GM06990 (cell line): ENCODE measurements at places on chromosomes 7 and 10.

DNA sequence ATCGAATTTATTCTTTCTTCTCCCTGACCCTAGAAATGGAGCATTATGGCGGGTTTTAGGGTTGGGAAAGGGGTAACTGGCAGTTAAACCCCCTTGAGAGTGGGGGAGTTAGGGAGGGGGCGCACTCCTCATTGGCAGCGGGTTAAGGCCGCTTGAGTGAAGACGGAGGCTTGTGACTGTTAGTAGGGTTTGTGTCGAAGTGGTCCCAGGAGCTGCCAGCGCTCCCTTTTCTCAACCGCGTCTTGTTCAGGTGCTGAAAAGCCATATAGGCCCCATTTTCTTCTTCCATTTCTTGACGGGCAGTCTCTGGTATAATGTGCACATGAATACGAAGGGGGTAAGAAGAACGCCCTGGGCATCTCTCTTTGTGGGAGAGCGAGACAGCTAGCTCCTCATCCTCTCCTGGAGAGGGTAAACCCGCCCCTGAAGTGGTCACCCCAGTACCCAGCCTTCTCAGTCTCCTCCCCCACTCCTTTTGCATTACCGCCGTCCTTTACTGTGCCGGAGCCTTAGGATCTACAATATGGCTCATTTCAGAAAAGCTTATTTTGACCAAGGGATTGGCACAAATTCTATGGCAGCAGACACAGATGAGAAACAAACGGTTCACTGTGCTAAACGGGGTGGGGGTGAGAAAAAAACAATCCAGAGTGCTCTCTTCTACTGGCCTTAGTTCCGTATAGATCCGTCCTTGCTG, 836 bp downstream of the KMT2E start:
- peak; percentile 58 for DNase-seq

DNA sequence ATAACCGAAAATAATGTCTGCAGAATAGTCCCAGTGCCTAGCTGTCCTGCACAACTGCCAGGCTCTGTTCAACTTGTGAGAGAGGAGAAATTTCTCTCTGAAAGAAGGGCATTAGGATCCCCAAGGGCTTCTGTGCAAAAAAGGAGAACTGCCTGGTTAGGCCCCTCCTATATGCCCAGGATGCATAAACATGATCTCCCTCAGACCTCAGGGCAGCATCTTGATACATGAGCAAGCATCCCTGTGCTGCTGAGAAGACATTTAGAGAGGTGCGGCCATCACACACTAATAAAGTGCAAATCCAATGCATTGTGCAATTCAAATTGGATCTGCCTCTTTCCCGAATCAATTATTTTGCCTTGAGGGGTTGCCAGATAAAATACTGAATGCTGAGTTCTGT, 553.6 kb downstream of the TNS3 start:
- no peak for DNase-seq

- DNase-seq: no peak
These were observed 109.6 kb downstream of the MACC1 start for GRCh38 chr7:20107582-20107981.

- no peak for DNase-seq
These were observed 186.9 kb downstream of the PTPRN2 start for GRCh38 chr7:158400601-158401225.

DNA sequence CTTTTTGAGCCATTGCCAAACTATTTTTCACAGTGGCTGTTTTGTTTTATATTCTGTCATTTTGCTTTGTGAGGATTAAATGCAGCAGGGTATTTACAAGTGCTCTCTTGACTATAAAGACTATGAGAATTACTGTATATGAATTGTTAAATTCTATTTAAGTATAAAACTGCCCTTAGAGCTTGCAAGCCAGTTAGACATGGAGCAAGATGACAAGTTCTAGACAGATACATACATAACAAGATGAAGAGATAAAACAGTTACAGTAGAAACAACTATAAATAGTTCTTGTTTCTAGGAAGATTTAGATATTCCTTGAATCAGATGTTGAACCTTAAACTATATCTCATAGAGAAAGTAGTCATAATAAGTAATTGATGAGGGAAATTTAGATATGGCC, 60.6 kb downstream of the DNAH11 start:
- DNase-seq: no peak

DNA sequence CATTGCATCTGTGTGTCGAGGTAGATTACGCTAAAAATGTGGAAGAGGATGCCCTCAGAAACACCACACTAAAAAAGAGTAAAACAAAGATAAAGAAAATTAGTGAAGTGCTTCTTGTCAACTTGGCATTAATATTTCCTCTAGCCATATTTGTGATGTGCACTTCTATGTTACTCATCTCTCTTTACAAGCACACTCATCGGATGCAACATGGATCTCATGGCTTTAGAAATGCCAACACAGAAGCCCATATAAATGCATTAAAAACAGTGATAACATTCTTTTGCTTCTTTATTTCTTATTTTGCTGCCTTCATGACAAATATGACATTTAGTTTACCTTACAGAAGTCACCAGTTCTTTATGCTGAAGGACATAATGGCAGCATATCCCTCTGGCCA, 79.0 kb upstream of the SCIN start:
- no peak for DNase-seq

DNA sequence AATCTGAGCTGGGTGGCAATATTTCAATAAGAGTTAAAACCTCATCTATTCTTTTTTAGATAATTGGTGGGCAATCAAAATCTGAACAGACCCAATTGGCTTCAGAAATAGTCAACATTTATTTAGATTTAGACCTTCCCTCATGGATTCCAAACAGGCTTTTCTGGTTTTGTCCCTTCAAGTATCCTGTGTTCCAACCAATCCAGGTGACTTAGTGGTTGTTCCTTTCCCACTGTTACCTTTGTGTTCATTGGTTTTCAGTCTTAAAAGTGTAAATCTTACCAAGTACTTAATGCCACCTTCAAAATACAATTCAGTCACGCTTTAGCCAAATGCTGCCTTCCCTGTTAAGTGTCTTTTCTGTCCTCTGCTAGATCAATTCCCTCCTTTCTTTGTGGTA, 85.9 kb downstream of the AHR start:
- no peak for DNase-seq

- peak; percentile 30 for DNase-seq
These were observed 432 bp downstream of the TMEM248 start for GRCh38 chr7:66921396-66921917.

DNA sequence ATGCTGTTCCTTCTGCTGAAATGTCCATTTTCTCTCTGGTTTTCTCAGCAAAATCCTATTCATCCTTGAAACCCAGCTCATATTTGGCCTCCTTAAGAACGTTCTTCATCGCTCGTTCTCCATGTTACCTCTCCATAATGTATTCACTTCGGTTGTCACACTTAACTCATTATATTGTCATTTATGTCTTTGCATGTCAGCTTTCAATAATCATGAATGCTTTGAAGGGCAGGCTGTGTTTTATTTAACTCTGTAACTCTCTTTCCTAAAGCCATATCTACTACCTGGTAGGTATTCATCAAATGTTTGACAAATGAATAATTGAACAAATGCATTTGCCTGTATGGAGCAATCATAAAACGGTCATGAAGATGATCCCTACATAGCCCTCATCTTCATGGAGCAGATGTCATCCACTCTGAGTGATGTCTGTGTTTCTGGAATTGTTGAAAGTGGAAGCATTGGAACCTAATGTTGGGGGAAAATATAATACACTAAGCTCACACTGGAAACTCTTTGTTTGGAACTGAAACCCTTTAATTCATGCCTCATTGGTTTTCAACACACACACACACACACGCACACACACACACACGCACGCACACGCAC, 303.4 kb downstream of the PLXNA4 start:
- no peak for DNase-seq

DNA sequence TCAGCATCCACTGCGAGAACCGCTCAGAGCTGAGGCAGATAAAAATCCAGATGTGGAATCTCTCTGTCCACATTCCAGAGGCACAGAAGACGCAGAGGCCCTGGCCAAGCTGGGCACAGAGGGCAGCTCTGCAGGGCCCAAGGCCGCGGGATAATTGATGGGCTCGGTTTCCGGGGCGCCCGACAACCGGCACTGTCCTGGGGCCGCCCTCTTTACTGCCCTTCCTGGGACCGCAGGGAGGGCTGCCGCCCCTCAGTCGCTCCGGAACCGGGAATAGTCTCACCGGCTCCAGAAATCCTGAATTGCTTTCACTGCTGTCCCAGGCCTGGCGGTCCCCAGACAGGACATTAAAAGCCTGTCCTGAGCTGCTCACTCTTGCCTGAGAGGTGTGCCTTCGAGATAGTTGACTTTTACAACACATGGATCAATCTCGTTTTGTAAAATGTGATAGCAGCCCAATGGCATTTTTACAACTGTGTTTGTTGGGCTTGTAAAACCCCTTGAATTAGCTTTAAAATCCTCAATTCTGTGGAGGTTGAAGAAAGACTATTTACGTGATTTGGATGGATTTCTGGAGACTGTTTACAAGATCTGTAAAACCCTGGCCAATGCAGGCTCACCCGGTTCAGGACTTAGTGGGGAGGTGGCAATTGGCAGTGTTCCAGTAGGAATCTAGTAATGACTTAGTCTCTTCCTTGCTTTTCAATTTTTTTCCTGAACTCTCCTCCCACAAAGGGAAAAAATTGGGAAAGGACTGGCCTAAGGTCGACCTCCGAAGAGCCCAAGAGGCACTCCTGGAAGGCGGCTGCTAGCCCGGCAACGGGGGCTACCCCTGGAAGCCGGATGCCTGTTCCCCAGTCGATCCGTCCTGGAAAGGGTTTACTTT, 1.4 kb upstream of the HOXA6 start:
- no peak for DNase-seq

DNA sequence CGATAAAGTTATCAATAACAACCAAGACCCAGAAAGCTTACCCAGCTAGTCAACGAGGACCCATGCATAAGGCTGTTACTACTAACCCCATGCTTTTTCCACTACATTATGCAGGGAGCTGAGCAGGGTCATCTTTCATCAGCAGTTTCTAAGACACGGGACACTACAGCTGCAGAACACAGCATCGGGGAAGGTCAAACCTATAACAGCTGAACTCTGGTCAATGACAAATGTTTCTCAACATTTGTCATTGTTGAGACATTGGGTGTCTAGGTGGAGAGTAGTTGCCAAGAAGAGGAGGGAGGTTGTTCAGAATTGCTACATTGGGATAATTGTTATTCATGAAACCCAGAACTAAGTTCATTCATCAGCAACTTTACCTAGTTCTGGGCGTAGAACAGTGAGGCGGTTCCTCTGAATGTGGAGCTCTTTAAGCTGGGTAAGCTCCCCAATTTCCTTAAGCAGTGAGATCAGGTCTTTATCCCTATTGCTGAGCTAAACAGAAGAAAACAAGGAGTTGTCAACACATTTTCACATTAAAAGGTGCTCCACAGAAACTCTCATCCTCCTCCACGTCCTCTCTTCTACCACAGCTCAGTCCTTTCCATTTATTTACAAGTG, 105.6 kb downstream of the ZNF22 start:
- no peak for DNase-seq

- DNase-seq: no peak
These were observed 103.7 kb upstream of the CTBP2 start for GRCh38 chr10:125264091-125264490.

DNA sequence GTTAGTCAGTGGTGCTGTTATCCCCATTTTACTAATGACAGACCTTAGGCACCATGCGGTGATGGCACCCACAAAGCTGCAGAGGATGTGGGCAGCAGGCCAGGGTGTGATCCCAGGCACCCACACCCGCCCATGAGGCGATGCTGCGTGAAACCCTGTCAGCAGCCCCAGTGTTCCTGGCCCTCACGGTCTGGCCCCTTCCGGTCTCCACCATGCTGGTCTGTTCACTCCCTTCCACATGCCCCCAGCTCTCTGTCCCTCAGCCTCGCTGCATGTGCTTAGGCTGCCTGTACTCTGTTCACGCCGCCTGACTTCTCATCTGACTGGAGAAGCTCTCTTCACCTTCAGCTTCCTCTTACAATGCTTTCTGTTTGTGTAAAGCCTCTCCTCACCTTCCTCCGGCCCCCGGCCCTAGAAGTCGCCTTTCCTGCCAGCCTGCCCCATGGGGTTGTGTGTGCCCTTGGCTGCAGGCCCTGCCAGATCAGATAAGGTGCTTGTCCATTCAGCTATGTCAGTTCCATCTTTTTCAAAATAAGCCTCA, 17.6 kb upstream of the ORAI2 start:
- DNase-seq: peak; percentile 70

DNA sequence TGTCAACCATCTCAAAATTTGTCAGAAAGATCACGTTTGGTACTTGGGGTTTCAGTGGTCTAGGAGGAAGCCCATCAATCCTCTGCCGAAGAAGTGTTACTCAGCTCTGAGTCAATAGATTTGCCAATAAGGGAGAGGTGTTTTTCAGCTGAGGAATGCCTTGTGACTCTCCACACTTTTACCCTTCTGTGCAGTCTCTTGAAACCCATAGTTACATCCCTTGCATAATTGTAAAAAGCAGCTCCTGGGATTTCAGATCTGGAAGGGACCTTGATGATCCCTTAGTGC, 47.5 kb downstream of the INSYN2A start:
- DNase-seq: no peak

GRCh38 chr10:66917104-66917503, 8.7 kb upstream of the LRRTM3 start:
- DNase-seq: no peak

- no peak for DNase-seq
These were observed 140.6 kb downstream of the ARHGAP22 start for GRCh38 chr10:48464121-48464870.

DNA sequence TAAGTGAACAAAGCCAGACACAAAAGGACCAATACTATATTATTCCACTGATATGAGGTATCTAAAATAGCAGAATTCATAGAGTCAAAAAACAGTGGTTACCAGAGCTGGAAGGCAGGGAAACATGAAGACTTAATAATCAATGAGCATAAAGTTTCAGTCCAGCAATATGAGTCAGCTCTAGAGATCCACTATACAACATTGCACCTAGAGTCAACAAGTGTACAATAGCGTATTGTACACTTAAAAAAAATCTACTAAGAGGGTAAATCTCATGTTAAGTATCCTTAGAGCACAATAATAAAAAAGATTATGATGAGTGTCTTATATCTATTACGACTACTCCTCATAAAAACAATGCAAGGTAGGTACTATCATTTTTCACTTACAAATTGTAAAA, 36.1 kb downstream of the C10orf90 start:
- DNase-seq: no peak

DNA sequence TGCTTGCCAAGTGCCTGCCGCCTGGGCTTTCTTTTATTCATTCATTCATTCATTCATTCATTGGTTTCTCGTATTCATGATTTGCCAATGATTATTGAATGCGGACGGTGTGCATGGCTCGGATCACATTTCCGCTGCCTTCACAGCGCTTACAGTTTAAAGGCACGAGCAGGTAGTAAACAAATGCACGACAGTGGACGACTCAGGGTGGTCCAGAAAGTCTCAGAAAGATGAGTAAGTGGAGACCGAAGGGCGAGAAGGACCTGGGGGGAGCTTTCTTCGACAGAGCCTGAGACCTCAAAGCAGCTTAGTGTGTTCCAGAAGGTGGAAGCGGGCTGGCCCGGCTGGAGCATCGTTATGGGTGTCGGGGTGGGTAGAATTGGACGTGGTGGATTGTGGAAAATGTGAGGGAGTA, 506 bp downstream of the MCM10 start:
- DNase-seq: no peak

- DNase-seq: no peak
These were observed 236.2 kb upstream of the PITRM1 start for GRCh38 chr10:3408603-3409365.
